ENCODE measurements at places on chromosomes 3 and 15. TPM values are rescaled to one million over a fixed set of nuclear protein-coding genes. Genes with fewer than 3 reads are reported as not detected.

GRCh38 chr3:43316783-43317460 is 30.6 kb downstream of the SNRK start:
- H3K4me1 ChIP-seq = no peaks in the 10 kb centered on the region
- DNase-seq = no peak
- H3K27me3 ChIP-seq = no peaks in the 10 kb centered on the region
- no peaks in the 10 kb centered on the region for H3K36me3 ChIP-seq
- H3K4me3 ChIP-seq = no peak overlapping the region

DNA sequence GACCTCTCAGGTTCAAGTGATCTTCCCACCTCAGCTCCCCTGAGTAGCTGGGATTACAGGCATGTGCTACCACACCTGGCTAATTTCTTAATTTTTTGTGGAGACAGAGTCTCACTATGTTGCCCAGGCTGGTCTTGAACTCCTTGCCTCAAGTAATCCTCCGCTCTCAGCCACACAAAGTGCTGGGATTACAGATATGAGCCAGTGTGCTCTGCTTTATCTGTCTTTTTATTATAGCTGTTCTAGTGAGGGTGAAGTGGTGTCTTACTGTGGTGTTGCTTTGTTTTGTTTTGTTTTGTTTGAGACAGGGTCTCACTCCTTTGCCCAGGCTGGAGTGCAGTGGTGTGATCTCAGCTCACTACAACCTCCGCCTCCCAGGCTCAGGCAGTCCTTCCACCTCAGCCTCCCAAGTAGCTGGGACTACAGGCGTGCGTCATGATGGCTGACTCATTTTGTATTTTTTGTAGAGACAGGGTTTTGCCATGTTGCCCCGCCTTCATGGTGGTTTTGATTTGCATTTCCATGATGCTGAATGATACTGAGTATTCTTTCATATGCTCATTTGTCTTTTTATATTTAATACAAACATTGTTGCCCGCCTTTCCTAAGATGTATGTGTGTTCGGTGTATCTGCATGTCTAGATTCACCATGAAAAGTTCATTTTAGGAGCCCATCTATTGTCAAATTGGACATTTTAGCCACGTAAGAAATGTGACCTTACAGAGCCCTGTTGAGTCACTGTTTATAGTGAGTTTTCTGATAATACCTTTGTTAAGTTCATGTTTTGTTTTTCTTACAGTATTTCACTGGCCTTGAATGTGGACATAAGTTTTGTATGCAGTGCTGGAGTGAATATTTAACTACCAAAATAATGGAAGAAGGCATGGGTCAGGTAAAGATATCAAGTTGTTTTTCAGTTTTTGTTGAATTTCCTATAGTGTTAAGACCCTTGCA is 80.6 kb downstream of the ARIH1 start:
- no peak for DNase-seq
- H3K4me1 ChIP-seq = no peaks in the 10 kb centered on the region
- H3K4me3 ChIP-seq = no peak overlapping the region
- H3K27ac ChIP-seq = no peak overlapping the region

DNA sequence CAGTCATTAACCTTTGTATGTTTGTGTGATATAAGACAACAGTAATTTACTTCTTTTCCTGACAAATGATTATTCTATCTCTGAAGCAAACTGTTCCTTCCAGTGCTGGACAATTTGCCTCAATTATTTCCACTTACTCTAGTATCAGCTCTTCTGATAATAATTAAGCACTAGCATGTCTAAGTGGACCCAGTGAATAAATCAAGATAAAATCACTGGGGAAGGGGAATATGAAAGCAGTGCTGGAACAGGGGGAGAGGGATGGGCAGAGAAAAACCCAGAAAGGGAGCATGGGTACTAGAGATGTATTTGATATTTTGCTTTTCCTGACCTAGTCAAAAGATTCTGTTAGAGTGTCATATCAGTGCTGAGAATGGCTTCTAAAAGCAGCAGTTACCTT is 54.2 kb downstream of the SYN2 start:
- no peaks in the 10 kb centered on the region for H3K4me1 ChIP-seq
- no peak overlapping the region for H3K4me3 ChIP-seq
- no peaks in the 10 kb centered on the region for H3K36me3 ChIP-seq
- H3K27me3 ChIP-seq = no peaks in the 10 kb centered on the region

GRCh38 chr3:53216723-53217122 is 39.1 kb downstream of the TKT start:
- no peaks in the 10 kb centered on the region for H3K27me3 ChIP-seq
- no peak overlapping the region for H3K4me3 ChIP-seq
- DNase-seq = no peak

- no peak overlapping the region for H3K4me3 ChIP-seq
- H3K27ac ChIP-seq = no peak overlapping the region
- DNase-seq = no peak
- H3K36me3 ChIP-seq = no peaks in the 10 kb centered on the region
- no peaks in the 10 kb centered on the region for H3K27me3 ChIP-seq
Observed at GRCh38 chr3:112327371-112327951, 5.5 kb upstream of the CD200 start.

P2RY14 gene
- total RNA-seq = 2.4 TPM

KLF15 gene
- total RNA-seq = 22.9 TPM

Measured in kidney (tissue), 22 donors.